ENCODE measurements at places on chromosomes 4 and X.

DNA sequence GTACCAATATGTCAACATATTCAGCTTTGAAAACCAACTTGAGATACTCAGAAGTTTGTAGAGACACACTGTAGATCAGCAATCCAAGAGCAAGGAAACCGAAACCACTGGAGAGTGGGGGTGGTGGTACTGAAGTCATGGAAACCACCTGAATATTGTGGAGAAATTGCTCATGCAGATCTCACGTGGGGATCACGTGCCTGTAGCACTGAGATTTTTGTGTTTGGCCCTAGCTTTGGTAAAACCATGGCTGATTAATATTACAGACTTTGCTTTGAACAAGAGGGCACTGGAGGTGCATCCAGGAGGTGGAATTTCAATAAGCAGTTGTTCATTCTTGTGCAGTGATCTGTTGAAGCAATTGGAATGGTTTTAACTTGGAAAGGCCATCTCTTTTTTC, 47.2 kb downstream of the GBA3 start:
- no peak for DNase-seq

GRCh38 chr4:75881476-75881875, 20.8 kb downstream of the PPEF2 start:
- DNase-seq: no peak

- no peak for DNase-seq
Measured at GRCh38 chr4:184669251-184669650, 19.7 kb downstream of the PRIMPOL start.

GRCh38 chrX:129646566-129647417, 8.0 kb downstream of the APLN start:
- DNase-seq: no peak

DNA sequence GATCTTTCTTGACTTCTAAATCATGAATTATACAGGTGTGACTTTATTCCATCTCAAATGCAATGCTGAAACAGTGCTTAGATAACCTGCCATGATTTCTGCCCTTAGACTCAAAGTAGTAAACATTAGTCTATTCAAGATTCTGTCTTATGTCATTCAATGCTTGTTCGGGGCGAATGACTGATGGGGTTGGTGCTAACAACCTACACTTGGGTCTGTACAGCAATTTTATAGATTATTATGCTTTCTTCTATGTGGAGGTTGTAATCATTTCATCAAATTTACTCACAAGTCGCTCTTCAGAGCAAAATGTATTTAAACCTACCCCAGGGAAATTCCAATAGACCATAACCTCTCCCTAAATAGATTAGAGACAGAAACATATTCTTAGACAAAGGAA, 1021.5 kb upstream of the GRID2 start:
- no peak for DNase-seq

- DNase-seq: no peak
Measured at GRCh38 chrX:154515090-154515965, 704 bp downstream of the FAM3A start.

DNA sequence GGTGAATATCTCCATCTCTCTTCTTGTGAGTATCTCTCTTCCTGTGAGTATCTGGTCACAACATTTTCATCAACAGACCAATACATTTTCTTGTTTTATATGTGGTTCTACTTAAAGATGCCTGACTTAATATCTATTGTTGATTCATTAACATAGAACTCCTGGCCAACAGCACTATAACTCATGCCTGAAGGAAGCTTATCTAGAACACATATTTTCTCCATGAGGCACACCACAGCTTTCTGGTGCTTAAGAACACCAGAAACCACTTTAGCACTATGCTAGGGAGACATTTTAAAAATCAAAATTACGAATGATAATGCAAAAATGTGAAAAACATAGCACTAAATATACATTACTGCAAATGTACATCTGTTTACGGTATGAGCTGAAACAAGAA, 190.4 kb downstream of the GABRB1 start:
- no peak for DNase-seq

GRCh38 chr4:117479673-117480072, 394.3 kb upstream of the TRAM1L1 start:
- DNase-seq: no peak

GRCh38 chr4:88187766-88188165, 29.3 kb upstream of the ABCG2 start:
- DNase-seq: no peak

- no peak for DNase-seq
Measured at GRCh38 chr4:16707874-16708273, 190.6 kb downstream of the LDB2 start.

GRCh38 chr4:156811963-156812362, 159.6 kb downstream of the PDGFC start:
- DNase-seq: no peak
